Cardiac muscle cell (in vitro differentiated cells and primary cell): ENCODE measurements at places on chromosomes 3 and 15.

GRCh38 chr3:112376992-112377391, 44.0 kb downstream of the CD200 start:
- no peaks in the 10 kb centered on the region for H3K27me3 ChIP-seq
- H3K4me3 ChIP-seq = no peak overlapping the region
- no peak for DNase-seq
- H3K36me3 ChIP-seq = no peaks in the 10 kb centered on the region
- H3K4me1 ChIP-seq = no peaks in the 10 kb centered on the region
- H3K27ac ChIP-seq = no peak overlapping the region

GRCh38 chr3:10361375-10361774, 40.5 kb upstream of the SEC13 start:
- H3K4me3 ChIP-seq = no peak overlapping the region
- no peaks in the 10 kb centered on the region for H3K27me3 ChIP-seq
- H3K4me1 ChIP-seq = no peaks in the 10 kb centered on the region

DNA sequence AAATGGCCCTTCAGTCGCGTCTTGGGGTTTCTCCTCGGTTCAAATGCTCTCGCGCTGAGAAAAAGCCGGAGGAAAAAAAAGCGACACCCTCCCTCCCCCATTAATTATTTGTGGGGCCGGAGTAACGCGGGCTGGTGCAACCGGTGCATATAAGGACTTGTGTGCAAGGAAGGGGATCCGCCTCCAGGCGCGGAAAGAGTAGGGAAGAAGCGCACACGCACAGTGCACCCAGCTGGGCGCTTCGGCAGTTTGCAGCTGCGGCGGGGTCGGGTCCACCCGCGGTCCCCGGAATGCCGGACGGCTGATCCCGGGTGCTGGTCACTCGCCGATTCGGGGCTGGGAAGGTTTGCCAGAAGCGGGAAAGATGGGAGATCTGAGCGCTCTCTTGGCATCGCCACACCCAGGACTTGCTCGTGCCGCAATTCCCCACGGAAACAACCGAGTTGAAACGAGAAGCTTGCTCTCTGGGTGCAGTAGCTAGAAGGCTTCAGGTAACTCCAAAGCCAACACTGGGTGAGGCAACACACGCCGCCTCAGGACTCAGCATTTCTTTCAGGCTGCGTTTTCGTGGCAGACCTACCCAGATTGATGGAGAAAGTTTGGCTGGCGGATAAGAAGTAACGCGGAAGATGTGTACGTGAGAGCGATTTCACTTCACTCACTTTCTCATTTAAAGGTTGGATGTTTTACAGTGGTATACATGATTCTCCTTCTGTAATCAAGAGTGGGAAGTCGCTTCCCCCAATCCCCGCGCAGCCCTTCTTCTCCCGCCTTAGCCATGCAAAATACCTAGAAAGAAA, 720 bp upstream of the TNIK start:
- peak overlapping the region; percentile 86 for H3K27ac ChIP-seq
- H3K27me3 ChIP-seq = no peaks in the 10 kb centered on the region
- H3K4me1 ChIP-seq = peaks cover 16% of the 10 kb centered on the region
- H3K4me3 ChIP-seq = peak overlapping the region; percentile 95

GRCh38 chr15:80778964-80779657, at the start of gene CEMIP:
Gene CEMIP (plus strand): TSS chr15:80779370. CDS start chr15:80873880, 94,510 bp downstream.
- peak within 1 kb of the TSS; percentile 38 for H3K4me3 ChIP-seq
- H3K27ac ChIP-seq = no peak within 1 kb of the TSS
- peak; percentile 89 for DNase-seq
- peaks cover 5% of the 10 kb centered on the region for H3K4me1 ChIP-seq

GRCh38 chr15:85691350-85692240, 103.1 kb downstream of the KLHL25 start:
- H3K27me3 ChIP-seq = no peaks in the 10 kb centered on the region
- peaks cover 50% of the 10 kb centered on the region for H3K4me1 ChIP-seq
- H3K36me3 ChIP-seq = peaks cover 13% of the 10 kb centered on the region
- H3K4me3 ChIP-seq = no peak overlapping the region
- DNase-seq = no peak
- peak overlapping the region; percentile 30 for H3K27ac ChIP-seq

- H3K4me1 ChIP-seq = no peaks in the 10 kb centered on the region
- H3K27ac ChIP-seq = no peak overlapping the region
- H3K36me3 ChIP-seq = peaks cover 9% of the 10 kb centered on the region
- H3K27me3 ChIP-seq = no peaks in the 10 kb centered on the region
- no peak for DNase-seq
- no peak overlapping the region for H3K4me3 ChIP-seq
Observed at GRCh38 chr3:107769882-107770281, 247.1 kb downstream of the BBX start.

- H3K36me3 ChIP-seq = no peaks in the 10 kb centered on the region
- no peaks in the 10 kb centered on the region for H3K27me3 ChIP-seq
- H3K4me1 ChIP-seq = peaks cover 5% of the 10 kb centered on the region
- no peak for DNase-seq
Observed at GRCh38 chr3:35784169-35784568, 144.8 kb downstream of the ARPP21 start.

DNA sequence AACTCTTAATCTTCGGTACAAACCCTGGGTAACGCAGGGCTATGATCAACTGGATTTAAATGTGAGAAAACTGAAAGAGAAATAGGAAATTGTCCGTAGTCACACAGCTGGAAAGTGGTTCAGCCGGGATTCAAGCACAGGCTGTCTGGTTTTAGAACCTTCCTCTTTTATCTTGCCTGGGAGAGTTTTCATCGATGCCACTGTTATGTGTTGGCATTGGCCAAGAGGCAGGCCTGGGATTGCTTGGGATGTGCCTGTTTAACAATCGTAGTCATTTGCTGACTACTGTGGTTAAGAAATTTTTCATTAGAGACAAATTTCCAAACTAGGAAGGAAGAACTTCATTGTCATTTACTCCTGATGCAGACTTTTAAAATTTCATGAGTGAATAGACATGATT, 4.3 kb downstream of the MCTP2 start:
- no peak for DNase-seq
- no peak overlapping the region for H3K4me3 ChIP-seq
- peaks cover 28% of the 10 kb centered on the region for H3K27me3 ChIP-seq
- no peaks in the 10 kb centered on the region for H3K36me3 ChIP-seq

GRCh38 chr3:17092583-17092933, 207.8 kb downstream of the PLCL2 start:
- DNase-seq = no peak
- peaks cover 11% of the 10 kb centered on the region for H3K36me3 ChIP-seq
- H3K27ac ChIP-seq = peak overlapping the region; percentile 54
- H3K4me3 ChIP-seq = no peak overlapping the region

DNA sequence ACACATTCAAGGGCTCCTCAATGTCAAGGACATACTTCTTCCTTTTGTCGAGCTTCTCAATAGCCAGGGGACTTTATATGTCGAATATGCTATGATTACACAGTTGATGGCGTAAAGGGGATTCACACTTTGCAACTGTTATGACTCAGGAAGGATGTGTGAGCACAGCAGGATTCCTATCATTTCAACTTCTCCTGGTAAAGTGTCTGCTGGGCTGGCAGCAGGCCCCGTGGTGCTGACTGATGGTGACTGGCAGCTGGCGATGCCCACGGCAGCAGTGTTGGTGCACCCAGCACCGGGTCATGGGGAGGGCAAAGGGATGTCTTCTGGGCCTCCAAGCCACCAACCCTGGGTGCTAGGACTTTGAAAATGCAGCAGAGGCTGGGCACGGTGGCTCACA, 44.8 kb upstream of the GNB5 start:
- H3K4me3 ChIP-seq = no peak overlapping the region
- H3K36me3 ChIP-seq = no peaks in the 10 kb centered on the region
- no peaks in the 10 kb centered on the region for H3K4me1 ChIP-seq
- DNase-seq = peak; percentile 9
- no peak overlapping the region for H3K27ac ChIP-seq

GRCh38 chr3:23750573-23751210, 55.1 kb upstream of the UBE2E1 start:
- no peaks in the 10 kb centered on the region for H3K27me3 ChIP-seq
- no peak overlapping the region for H3K4me3 ChIP-seq
- H3K36me3 ChIP-seq = no peaks in the 10 kb centered on the region
- H3K4me1 ChIP-seq = peaks cover 9% of the 10 kb centered on the region
- no peak for DNase-seq

- H3K4me3 ChIP-seq = no peak overlapping the region
- peak overlapping the region; percentile 26 for H3K27ac ChIP-seq
- H3K27me3 ChIP-seq = no peaks in the 10 kb centered on the region
- no peaks in the 10 kb centered on the region for H3K36me3 ChIP-seq
Observed at GRCh38 chr3:112635674-112636073, 5.3 kb downstream of the CCDC80 start.

GRCh38 chr3:25460751-25461150, 32.7 kb downstream of the RARB start:
- H3K27me3 ChIP-seq = no peaks in the 10 kb centered on the region
- H3K27ac ChIP-seq = no peak overlapping the region
- peak; percentile 72 for DNase-seq
- peaks cover 4% of the 10 kb centered on the region for H3K36me3 ChIP-seq
- H3K4me1 ChIP-seq = peaks cover 34% of the 10 kb centered on the region

GRCh38 chr3:194623449-194624290, 9.5 kb downstream of the TMEM44 start:
- H3K27me3 ChIP-seq = no peaks in the 10 kb centered on the region
- no peak overlapping the region for H3K4me3 ChIP-seq
- DNase-seq = no peak
- H3K4me1 ChIP-seq = no peaks in the 10 kb centered on the region
- no peak overlapping the region for H3K27ac ChIP-seq

GRCh38 chr3:98734306-98734705, 28.8 kb upstream of the ST3GAL6 start:
- H3K36me3 ChIP-seq = no peaks in the 10 kb centered on the region
- H3K4me3 ChIP-seq = peak overlapping the region; percentile 76
- no peak for DNase-seq
- H3K4me1 ChIP-seq = peaks cover 24% of the 10 kb centered on the region
- no peaks in the 10 kb centered on the region for H3K27me3 ChIP-seq
- peak overlapping the region; percentile 92 for H3K27ac ChIP-seq

GRCh38 chr15:35673093-35673684, 127.2 kb upstream of the DPH6 start:
- no peak for DNase-seq
- H3K4me3 ChIP-seq = no peak overlapping the region
- H3K4me1 ChIP-seq = peaks cover 51% of the 10 kb centered on the region
- peak overlapping the region; percentile 94 for H3K27ac ChIP-seq

DNA sequence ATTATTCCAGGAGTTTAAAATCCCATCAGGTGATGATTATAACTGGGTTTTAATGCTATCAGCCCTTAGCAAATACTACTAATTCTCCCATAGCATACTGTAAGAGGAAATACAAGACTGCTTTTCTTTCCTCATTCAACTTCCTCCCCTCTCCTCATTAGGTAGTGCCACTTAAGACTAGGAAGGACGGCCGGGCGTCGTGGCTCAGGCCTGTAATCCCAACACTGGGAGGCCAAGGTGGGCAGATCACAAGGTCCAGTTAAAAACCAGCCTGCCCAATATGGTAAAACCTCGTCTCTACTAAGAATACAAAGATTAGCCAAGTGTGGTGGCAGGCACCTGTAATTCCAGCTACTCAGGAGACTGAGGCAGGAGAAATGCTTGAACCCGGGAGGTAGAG, 14.7 kb downstream of the NDUFAF1 start:
- H3K36me3 ChIP-seq = peaks cover 3% of the 10 kb centered on the region
- no peak for DNase-seq
- H3K4me3 ChIP-seq = no peak overlapping the region
- H3K27ac ChIP-seq = no peak overlapping the region

GRCh38 chr3:190552969-190553759, 39.3 kb downstream of the IL1RAP start:
- no peak for DNase-seq
- H3K27me3 ChIP-seq = no peaks in the 10 kb centered on the region
- H3K27ac ChIP-seq = no peak overlapping the region
- peaks cover 5% of the 10 kb centered on the region for H3K4me1 ChIP-seq
- no peaks in the 10 kb centered on the region for H3K36me3 ChIP-seq
- H3K4me3 ChIP-seq = no peak overlapping the region

GRCh38 chr15:20295238-20295811, 246.3 kb downstream of the GOLGA6L6 start:
- no peaks in the 10 kb centered on the region for H3K36me3 ChIP-seq
- H3K4me1 ChIP-seq = no peaks in the 10 kb centered on the region
- no peak overlapping the region for H3K27ac ChIP-seq
- no peak for DNase-seq
- H3K4me3 ChIP-seq = no peak overlapping the region

DNA sequence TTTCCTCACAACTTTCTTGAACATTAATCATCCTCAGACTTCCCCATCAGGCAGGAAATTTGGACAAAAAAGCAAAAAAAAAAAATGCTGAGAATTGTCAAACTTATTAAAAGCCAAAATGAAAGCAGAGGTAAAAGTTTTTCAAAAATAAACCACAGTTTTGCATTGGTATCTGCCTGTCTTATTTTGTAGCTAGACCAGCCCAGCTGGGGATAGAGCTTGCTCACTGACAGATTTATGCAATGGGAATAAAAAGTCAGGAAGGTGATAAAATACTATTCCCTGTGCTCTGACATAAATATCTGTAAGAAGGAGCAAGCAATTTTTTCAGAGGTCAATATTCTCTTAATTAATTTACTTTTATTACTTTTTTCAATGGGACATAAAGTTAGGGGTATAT, 1006.7 kb upstream of the ALCAM start:
- H3K27ac ChIP-seq = no peak overlapping the region
- H3K4me1 ChIP-seq = no peaks in the 10 kb centered on the region
- H3K27me3 ChIP-seq = no peaks in the 10 kb centered on the region
- H3K36me3 ChIP-seq = no peaks in the 10 kb centered on the region

GRCh38 chr3:184731786-184732537, 20.1 kb upstream of the MAGEF1 start:
- no peak overlapping the region for H3K27ac ChIP-seq
- no peak for DNase-seq
- no peaks in the 10 kb centered on the region for H3K36me3 ChIP-seq
- peaks cover 10% of the 10 kb centered on the region for H3K4me1 ChIP-seq
- H3K27me3 ChIP-seq = no peaks in the 10 kb centered on the region
- no peak overlapping the region for H3K4me3 ChIP-seq

- DNase-seq = no peak
- no peak overlapping the region for H3K27ac ChIP-seq
- H3K4me1 ChIP-seq = no peaks in the 10 kb centered on the region
- no peak overlapping the region for H3K4me3 ChIP-seq
Observed at GRCh38 chr3:168722091-168722490, 626.4 kb upstream of the GOLIM4 start.

DNA sequence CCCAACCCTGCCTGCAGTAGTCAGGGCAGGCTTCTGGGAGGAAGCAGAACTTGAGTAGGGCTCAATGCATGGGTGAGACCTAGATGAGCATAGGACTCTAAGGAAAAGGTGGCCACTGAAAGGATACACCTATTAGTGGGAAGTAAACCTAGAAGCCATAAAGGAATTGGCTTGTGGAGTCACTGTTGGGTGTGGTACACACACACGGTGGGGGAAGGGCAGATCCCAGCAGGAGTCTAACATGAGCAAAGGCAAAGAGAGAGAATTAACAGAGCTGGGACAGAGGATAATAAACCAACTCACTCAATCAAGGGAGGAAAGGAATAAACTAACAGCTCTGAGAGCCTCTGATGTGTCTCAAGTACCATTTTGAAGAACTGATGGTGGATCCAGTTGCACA, 23.1 kb downstream of the DAPK2 start:
- H3K36me3 ChIP-seq = no peaks in the 10 kb centered on the region
- H3K27me3 ChIP-seq = no peaks in the 10 kb centered on the region
- no peak overlapping the region for H3K27ac ChIP-seq
- H3K4me1 ChIP-seq = no peaks in the 10 kb centered on the region
